ENCODE measurements at places on chromosomes 1 and 21.

DNA sequence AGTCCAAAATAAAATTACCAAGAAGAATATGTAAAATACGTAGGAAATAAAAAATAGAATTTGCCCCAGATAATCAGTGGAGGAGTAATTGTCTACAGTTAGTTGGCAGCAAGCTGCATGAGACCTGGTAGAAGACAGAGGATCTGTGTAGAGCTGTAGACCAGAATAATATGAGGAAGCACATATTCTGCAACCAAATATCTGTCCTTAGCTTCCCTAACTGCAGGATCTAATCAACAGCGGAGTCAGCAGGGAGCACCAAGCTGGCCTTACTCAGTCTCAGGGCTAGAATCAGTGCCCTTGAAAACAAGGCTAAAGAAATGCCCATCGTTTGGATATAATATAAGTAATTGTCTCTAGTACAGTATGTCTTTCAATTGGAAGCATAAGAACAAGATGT, 6.1 kb upstream of the GCSAML start:
- no peak for DNase-seq

DNA sequence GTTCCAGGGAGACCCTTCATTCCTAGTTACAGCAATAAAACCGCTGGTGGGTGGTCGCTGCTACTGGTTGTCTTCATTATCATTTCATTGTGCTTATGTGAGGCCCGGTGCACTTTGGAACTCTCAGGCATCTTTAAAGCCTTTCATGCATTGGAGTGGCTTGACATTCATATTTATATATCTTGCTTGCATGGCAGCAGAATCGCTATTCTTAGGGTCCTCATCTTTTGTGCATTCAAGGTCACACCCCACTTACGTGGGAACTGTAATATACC, 110.1 kb downstream of the ZBTB18 start:
- DNase-seq = no peak

GRCh38 chr1:230572121-230573105, 69.9 kb upstream of the COG2 start:
- no peak for DNase-seq

- DNase-seq = peak; percentile 62
These were observed 1.2 kb downstream of the PIGP start for GRCh38 chr21:37071561-37072273.

DNA sequence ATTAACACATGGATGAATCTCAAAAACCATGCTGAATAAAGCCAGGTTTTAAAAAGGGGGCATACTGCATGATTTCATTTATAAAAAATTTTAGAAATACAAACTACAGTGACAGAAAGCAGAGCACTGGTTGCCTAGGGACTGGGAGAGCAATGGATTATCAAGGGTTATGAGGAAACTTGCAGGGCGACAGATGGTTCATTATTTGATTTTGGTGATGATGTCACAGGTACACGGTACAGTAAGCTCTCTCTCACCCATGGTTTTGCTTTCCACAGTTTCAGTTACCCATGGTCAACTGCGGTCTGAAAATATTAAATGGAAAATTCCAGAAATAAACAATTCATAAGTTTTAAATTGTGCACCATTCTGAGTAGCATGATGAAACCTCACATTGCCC, 14.1 kb downstream of the VAMP4 start:
- no peak for DNase-seq

DNA sequence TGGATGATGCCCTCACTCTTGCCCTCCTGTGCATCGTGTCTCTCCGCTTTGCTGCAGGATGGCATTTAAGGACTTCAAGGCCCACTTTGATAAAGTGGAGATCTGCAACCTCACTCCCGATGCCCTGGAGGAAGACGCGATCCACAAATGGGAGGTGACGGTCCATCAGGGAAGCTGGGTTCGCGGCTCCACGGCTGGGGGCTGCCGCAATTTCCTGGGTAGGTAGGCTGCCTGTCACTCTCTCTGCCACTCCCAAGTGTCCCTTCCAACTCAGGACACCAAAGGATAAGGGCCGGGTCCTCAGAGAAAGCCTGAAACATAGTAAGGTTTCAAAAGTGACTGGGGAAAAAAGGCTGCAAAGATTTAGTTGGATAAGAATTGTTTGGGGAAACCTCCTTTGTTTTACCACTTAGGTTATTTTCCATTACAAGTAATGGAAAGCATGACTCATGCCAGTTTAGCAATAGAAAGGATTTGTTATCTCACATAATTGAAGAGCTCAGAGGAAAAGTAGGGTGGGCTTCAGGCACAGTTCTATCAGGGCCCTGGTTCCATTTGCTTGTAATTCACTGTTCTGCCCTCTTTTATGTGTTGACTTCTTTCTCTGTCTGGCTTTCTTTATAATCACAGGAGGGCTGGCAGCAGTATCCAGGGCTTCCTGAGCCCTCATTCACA, 31.9 kb downstream of the CAPN9 start:
- peak; percentile 20 for DNase-seq

GRCh38 chr1:45243476-45244343, 37.3 kb upstream of the ZSWIM5 start:
- peak; percentile 21 for DNase-seq

GRCh38 chr1:18297896-18298648, 182.7 kb upstream of the KLHDC7A start:
- DNase-seq = no peak

DNA sequence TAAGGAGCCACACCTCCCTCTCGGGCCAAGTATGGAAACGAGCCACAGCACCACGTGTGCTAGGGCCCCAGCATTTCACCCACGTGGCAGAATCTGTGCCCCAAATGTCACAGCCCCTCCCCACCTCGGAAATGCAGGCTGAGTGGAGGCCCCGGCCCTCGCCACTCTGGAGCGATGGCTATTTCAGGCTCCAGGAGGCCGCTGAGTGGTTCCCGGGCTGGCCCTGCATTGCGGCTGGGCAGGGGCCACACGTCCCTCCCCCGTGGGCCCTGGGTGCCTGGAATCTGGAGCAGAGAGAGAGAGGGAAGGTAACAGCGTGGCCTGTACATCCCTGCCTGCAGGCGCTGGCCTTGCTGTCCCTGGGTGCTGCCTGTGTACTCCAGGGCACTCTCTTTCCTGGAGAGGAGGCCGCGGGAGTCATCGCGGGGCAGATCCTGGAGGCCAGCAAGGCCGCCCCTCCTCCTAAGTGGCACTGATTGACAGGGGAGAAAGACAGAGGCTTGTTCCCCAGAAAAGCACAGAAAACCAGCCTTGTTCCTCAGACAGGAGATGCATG, 68.0 kb upstream of the TRAPPC10 start:
- DNase-seq = no peak

DNA sequence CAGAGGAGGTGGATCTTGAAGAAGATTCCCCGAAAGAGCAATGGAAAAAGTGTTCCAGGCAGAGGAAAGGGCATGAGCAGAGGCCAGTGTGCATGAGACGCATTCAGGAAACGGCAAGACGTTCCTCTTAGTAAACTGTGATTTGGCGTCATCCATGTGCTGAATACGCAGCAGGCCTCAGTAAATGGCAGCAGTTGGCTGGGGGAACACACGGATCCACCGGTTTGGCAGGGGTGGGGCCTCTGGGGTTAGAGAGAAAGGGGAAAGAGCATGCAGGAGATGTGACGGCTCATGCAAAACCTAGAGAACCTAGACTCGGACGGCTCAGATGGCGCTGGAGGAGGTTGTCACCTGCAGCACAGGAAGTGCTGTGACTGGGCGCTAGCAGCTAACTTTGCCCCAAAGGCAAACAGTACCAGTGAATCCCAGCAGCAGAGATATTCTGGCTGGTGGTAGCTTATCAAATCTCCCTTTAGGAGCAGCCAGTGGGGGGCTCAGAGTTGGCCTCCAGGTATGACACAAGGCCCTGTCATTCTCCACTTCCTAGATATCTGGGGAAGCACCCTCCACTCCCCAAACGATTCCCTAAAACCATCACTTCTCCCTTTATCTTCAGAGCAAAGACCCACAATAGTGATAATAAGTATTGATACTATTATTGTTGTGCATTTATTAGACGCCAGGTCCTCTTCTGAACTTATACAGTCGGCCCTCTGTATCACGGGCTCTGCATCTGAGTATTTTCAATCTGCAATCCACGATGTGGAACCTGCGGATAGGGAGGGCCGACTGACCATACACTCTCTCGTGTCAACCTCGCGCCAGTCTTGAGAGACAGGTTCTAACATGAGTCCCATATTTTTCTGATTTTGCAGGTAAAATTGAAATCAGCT, 7.6 kb downstream of the LAPTM5 start:
- DNase-seq = no peak

DNA sequence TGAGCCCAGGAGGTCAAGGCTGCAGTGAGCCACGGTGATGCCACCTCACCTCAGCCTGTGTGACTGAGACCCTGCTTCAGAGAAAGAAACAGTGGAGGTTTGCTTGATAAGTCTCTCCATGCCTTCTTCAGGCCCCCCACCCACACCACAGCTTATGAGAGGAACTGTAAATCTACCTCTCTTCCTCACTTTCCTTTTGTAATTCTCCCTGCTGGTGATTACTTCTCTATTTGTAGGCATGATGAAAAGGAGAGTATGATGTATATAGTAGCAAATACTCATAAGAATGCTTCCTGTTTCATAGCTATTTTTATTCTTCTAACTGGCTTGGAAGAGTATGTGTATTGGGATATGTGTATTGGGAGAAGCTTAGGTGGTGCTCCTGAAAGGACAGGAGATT, 186.3 kb downstream of the VPS13D start:
- DNase-seq = no peak

GRCh38 chr1:78143152-78143551, 97.4 kb downstream of the GIPC2 start:
- no peak for DNase-seq

DNA sequence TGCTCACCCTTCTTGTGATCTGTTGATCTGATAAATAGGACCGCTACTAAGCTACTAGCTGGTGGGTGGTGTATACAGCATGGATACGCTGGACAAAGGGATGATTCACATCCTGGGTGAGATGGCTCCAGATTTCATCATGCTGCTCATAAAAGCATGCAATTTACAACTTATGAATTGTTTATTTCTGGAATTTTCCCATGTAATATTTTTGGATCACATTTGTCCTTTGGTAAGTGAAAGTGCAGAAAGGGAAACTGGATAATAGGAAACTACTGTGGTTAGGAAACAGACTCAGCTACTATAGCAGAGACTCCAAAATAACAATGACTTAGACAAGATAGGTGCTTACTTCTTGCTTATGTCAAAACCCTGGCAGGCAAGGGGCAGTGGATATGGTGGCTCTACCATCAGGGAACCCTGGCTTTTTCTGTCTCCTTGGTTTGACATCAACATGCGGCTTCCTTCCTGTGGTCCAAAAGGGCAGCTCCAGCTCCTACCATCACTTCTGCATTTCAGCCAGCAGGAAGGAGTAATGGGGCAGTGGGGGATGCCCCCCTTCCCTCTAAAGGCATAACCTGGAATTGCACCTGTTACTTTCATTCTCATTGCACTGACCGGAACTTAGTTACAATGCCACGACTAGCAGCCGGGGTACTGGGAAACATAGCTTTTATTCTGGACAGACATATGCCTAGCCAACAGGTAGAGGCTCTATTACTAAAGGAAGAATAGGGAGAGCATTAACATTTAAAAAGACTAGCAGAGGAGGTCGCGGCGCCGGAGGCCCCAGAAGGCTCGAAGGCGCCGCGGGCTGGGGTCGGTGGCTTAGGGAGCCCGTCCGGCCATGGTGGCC, 13.8 kb upstream of the AK2 start:
- DNase-seq = peak; percentile 91

DNA sequence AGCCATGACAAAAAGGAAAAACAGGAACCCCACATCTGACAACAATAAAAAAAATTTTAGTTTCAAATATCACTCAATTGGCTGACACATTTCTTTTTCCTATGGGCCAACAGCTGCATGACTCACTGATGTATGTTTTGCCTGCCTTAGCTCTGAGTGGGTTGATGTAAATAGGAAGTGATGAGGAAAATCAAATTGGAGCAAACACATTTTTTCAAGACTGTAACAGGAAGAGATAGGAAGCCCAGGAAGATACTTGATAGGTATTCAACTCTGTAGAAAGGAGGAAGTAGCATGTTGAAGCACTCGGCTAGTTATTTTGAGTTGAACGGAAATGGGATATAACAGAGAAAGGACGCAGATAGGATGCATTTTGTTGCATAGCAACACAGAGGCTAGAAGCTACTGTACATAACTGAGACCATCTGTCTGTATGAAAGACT, 168.0 kb upstream of the NR5A2 start:
- peak; percentile 77 for DNase-seq

DNA sequence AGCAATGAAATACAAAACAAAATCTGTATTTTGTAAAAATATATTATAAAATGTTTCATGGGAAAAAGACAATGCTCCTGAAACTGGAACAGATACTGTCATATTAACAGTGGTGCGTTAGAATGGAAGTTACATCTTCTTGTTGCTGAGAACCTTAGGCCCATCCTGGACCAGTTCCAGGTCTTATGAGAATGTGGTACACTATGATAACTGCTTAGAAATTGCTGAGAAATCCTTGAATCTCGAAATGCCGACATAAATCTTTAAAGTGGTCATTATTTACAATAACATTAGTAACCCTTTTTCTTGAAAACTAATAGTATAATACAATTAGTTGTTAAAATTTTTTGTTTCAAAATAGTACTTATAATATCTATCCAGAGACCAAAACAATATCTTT, 747.9 kb upstream of the NCAM2 start:
- DNase-seq = no peak

DNA sequence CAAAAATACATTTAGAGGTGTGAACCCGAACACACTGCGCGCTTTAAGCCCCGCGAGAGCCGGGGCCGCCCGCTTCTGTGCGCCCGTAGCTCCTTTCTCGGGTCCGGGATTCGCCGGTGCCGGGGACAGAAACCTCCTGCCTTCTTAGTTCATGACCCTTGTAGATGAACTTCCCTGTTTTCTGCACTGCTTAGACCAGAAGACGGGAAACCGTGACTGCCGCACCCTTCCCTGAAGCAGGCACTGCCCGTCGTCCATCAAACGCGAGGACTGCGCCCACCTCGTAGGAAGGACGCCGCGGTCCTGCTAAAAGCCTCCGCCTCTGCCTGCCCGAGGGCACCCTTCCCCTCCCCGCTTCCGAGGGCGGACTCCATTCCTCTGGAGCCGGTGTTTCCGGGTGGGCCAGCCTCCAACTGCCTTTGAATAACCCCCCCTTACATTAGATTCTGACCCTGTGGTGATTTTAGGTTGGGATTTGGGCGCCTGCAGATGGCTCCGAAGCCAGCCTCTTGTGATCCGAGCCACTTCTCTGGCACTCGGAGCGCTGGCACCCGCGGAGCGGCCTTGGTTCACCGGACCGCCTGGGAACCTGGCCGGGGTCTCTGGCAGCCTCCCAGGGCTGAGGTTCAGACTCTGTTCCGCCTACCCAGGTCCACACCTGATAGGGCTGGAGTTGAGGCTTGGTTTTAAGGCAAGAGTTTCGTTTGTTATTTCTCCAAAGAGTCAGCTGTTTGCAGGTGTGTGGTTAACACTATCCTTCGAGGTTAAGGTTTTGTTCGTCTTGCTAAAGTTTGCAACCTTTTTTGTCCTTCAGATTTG, 1.2 kb upstream of the PTTG1IP start:
- DNase-seq = no peak

Measured in HFFc6 (cell line).